ENCODE measurements at places on chromosomes 7 and 10.

GRCh38 chr7:23471106-23471859 lies 992 bp upstream of the IGF2BP3 start:
- no peak for DNase-seq

DNA sequence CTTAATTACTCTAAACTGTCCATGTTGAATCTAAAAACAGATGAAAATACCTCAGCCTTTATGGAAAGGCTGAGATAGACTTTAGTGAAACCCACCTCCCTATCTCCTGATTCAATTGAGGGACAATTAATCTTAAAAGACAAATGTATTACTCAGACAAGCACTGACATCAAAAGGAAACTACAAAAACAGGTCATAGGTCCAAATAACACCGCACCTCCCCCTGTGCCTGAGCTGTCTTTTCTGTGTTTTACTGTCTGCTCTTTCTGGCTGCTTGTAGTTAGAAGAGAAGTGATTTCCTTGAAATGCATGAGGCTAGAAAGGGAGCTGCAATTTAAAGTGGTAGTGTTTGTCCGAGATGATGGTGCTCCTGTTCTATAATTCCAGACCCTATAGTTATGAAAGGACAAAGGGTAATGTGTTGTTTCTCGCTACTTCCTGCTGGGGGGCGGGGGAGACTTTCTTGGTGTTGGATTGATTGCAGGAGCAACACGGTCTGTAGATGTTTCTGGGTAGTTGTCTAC lies 16.0 kb downstream of the AKR1C8 start:
- DNase-seq: no peak

DNA sequence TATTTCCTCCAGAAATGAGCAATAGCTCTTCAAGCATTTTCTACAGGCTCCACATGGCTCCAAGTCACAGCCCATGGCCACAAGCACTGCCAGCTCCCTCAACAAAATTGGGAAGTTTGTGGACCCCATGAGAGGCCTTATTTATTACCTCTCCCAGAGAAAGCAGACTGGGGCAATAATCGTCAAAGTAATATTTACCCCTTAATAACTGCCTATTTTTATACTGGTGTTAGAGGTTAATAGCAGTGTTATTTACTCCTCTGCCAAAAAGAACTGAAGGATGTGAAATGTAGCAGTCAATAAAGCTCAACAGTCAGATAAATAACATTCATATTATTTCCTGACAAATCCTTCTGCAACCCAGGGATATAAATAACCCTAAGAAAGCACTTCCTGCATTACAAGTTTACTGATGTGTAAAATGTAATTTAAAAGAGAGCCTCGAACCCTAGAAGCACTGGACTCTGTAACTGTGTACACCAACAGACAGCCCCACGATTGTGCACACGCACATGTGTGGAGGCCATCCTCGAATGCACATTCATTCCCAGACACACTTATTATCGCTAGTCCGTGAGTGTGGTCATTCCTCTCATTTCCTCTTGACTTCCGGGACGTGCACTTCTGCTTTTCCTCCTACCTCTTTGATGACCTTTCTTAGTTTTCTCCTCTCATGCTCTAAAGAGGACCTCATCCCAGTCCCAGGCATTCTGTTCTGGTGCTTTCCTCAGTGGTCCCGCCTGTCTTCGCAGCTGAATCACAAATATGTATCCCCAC lies 157.4 kb downstream of the EVX1 start:
- no peak for DNase-seq

DNA sequence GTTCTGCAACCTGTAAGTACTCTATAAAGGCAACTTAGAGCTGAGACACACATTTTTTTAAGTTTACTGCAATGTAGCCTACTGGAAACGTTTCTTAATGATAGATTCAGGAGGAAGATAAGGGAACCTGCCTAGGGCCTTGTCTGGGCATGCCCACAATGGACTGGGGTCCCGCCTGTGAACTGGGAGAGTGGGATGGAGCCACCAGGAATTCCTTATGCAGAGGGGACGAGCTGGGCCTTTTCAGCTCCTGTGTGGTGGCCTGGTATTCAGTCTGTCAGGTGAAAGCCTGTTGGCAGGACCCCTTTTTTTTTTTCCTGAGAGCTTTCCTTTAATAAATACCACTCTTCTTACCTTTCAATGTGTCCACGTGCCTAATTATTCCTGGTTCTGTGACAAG lies 384.4 kb upstream of the ZWINT start:
- no peak for DNase-seq

DNA sequence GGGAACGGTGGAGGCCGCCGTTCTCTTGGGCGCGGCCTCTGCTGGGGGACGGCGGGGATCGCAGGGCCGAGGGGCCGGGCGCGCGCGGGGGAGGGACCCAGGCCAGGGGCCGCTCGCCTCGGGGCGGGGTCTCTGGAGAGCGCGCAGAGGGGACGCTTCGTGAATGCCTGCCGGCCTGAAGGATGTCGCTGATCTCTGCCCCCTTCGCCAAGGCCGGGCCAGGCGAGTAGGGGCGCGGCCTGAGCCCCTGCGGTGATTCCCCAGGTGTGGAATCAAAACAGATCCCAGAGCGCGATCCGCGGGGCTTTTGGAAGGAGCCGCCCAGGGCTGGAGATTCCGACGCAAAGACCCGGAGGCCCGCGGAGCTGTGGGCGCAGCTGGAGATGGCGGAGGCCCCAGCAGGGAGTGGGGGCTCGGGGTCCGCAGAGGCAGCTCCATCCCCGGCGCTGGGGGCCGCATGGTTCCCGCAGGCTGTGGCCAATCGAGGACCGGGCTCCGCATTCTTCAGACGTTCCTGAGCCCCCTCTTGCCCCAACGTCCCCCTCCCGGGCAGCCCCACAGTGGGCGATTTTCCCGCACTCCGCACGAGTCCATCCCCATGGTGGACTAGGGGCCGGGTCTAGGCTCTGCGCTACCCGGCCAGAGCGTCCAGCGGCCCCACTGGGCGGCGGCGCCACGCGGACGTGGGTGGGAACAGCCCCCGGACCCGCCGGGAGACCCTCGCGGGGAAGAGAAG lies 166.0 kb downstream of the ACTR3B start:
- peak; percentile 44 for DNase-seq

DNA sequence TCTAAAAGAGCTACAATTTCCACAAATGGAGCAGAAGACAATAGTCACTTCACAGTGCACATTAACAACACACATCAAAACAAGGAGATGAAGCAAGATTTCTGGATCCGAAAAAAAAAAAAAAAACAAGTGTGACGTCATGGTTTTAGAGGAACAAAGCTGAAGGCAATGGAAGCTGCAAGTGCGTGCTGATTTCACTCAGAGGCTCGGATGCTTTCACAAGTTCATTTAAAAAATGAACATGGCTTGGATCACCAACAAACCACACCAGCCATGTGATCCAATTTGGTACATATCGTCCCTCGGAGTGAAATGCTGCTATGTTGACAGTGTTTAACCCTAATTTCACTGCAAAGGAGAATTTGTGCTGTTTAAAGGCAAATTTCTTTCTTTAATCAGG lies 337.0 kb upstream of the PRKCQ start:
- no peak for DNase-seq

GRCh38 chr10:109784236-109784635 lies 139.1 kb downstream of the XPNPEP1 start:
- DNase-seq: no peak

DNA sequence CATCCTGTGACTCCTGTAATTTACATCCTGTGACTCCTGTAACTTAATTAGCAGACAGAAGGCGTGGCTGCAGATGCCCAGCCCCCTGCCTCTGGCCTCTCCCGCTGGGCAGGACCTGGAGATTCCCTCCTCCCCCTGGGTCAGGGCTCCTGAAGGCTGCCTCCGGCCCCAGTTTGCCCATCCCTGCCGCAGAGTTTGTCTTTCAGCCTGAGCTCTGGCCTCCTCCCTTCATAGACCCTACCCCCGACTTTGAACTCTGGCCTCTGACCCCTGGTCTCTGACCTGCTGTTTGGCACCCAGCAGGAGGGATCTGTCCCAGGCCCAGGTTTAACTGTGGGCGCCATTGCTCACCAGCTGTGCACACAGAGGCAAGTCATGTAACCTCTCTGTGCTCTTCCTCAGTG lies 45.6 kb downstream of the ELFN1 start:
- no peak for DNase-seq

DNA sequence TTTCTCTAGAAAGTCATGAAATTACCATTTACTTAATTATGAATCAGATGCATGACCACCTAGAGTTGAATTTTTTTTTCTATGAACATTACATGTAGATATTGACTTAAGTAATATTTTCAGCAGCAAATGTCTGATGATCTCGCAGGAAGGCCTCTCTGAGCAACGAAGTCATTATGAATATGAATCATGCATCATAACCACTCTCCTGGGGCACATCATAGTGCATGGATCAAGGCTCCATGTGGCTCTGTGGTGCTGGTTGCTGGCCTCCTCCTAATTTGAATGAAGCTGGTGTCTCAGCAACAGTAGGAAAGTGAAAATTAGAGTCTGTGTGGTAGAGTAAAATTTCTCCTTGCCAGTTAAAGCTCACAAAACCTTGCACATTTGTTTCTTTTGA lies 121.4 kb upstream of the INHBA start:
- DNase-seq: no peak

DNA sequence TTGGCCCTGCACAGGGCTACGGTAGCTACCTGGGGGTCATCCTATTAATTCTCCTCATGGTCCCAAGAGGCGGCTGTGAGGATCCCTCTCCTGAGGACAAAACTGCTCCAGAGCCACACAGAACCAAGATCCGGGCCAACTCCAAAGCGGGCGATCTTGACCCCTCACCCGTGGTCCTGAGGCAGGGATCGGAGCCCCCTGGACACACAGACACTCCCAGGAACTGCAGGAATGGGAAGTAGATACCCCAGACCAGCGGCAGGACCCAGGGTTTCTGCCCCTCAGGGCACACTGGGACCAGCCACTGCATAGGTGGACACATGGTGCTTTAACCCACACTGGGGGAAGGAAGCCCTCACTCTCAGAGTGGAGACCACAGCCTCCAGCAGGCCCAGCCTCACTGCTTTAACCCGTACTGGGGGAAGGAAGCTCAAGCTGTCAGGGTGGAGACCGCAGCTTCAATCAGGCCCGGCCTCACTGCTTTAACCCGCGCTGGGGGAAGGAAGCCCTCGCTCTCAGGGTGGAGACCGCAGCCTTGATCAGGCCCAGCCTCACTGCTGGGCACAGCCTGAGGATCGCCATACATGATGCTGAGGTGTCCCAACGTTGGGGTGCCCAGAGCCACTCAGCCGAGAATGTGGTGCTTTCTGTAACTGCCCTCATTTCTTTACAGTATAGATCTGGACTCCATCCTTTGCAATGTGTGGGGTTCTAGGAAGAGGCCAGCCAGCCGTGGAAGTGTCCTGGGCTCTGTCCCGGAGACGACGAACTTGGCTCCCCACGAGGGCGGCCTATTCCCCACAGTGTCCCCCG lies 60.1 kb downstream of the DIP2C start:
- no peak for DNase-seq

GRCh38 chr7:15546272-15546792 lies 15.5 kb downstream of the AGMO start:
- DNase-seq: no peak

DNA sequence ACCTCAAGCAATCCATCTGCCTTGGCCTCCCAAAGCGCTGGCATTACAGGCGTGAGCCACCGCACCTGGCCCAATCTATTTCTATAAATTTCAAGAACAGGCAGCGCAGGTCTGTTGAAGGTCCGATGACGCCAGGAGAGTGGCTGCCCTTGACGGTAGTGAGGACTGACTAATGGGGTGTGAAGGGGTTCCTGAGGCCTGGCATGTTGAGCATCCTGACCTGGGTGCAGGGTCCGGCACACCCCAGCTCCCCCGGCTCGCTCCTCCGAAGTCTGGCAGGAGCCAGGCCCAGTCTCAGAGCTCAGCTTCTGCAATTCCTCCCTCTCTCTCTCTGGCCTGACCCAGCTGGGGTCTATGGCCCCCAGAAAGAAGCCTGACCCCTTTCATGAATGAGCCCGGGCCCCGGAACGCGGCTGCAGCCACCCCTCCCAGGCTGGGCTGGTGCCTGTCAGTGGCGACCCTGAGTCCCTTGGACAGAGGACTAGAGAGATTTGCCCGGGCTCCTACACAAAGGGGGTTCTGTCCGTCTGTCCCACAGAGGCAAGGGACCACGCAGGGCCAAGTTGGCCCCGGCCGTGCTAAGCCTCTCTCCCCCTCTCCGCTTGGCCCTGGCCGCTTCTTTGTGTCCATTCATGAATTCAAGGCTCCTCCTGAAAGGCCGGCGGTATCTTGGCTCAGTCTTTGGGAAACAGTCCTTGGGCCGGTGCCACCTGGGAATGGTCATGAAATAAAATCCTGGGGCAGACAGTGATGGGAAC lies 18.8 kb downstream of the MMD2 start:
- no peak for DNase-seq

DNA sequence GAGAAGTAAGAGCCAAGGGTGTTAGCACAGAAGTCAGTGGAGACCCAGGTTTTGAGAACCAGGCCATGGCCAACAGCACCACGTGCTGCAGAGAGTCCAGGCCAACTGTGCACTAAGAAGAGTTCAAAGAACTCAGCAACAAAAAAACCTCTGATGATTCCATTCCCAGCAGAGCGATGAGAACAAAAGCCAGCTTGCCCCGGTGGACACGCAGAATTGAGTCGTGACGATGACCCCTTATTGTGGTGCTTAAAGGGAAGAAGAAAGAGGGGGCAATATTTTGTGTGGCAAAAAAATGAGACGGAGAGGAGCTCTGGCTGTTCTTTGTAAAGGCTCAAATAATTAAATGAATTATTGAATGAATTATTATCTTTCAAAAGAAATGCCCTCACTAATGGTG lies 468.3 kb upstream of the AUTS2 start:
- DNase-seq: no peak

GRCh38 chr10:9302140-9302746 lies 1247.8 kb downstream of the GATA3 start:
- no peak for DNase-seq

DNA sequence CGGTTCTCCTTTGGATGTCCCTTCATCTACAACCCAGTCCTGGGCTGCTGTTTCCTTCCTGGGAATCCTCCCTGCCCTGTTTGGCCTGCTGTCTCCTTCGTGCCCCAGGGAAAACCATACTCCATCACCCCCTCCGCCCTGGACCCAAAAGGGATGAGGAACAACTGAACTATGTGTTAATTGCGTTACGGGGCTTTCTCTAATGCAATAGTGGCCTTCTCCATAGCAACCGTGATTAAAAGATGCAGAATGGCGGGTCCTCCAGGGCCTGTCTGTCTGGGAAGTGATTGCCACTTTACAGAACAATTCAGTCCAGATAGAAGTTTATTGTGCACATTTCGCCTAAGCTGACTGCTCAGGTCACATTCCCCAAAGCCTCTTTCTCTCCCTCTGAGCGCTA lies 112.0 kb upstream of the FGFR2 start:
- DNase-seq: peak; percentile 67

DNA sequence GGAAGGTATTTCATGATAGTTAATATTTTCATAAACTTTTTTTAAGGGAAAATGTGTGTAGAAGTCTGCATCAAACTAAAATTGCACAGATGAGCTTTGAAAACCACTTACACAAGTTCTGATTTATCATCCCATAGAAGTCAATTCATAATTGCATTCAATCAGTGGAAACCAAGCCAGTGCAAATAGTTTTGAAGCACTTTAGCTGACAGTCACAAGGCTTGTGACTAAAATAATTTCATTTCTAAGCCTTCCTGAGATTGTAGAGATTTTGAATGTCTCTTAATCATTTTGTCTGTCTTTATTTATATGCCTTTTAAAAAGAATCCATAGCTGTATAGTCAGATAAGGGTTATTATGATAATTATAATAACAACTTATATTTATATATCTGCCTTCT lies 41.4 kb downstream of the EXOC4 start:
- DNase-seq: no peak

- no peak for DNase-seq
These were observed 539.6 kb downstream of the CNTNAP2 start for GRCh38 chr7:146655928-146656797.

GRCh38 chr10:22437620-22438588 lies 92.6 kb downstream of the SPAG6 start:
- no peak for DNase-seq
